ENCODE measurements at places on chromosomes 2 and 18. TPM values are rescaled to one million over a fixed set of nuclear protein-coding genes. Genes with fewer than 3 reads are reported as not detected.

- DNase-seq = no peak
These were observed 224.1 kb downstream of the PAX3 start for GRCh38 chr2:222074674-222075073.

GRCh38 chr2:195560209-195560895, 96.7 kb upstream of the SLC39A10 start:
- DNase-seq = no peak

DNA sequence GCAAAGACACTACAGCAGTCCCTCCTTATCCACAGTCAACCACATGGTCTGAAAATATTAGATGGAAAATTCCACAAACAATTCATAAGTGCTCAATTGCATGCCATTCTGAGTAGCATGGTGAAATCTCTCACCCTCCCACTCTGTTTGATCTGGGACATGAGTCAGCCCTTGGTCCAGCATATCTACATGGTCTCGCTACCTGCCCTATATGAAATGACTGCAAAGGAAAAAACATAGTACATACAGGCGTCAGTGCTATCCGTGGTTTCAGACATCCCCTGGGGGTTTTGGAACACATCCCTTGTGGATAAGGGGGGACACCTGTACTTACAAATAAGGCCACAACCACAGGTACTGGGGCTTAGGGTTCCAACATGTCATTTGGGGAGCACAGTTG, 73.7 kb downstream of the CABLES1 start:
- DNase-seq = no peak

The FAHD2B gene
- polyA plus RNA-seq = 26.4 TPM

GRCh38 chr2:109085912-109086742, 42.9 kb upstream of the SH3RF3 start:
- no peak for DNase-seq

The LTBP1 gene
- polyA plus RNA-seq = 92.8 TPM

The SCYGR4 gene
- not detected for polyA plus RNA-seq

The EMX1 gene
- polyA plus RNA-seq = 43.7 TPM

The FEV gene
- polyA plus RNA-seq = 0.14 TPM

- no peak for DNase-seq
These were observed 1.4 kb upstream of the SOX11 start for GRCh38 chr2:5690718-5691220.

DNA sequence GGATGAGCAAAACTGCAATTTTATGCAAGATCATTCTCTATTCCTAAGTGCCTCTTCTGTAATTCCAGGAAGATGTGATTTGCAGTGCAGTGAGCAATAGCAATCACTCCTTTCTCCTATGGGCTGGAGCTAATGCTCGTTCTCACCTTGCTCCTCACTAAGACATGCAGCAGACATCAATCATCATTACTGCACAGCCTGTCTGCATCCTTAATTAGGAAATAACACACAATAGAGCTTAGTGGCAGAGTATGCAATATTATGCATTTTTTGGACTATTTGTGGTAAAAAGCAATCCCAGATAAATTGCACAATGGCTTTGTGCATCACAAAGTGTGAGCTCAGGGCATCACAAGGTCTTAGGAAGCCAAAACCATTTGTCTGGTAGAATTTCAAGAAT, 32.6 kb upstream of the RAPH1 start:
- no peak for DNase-seq

DNA sequence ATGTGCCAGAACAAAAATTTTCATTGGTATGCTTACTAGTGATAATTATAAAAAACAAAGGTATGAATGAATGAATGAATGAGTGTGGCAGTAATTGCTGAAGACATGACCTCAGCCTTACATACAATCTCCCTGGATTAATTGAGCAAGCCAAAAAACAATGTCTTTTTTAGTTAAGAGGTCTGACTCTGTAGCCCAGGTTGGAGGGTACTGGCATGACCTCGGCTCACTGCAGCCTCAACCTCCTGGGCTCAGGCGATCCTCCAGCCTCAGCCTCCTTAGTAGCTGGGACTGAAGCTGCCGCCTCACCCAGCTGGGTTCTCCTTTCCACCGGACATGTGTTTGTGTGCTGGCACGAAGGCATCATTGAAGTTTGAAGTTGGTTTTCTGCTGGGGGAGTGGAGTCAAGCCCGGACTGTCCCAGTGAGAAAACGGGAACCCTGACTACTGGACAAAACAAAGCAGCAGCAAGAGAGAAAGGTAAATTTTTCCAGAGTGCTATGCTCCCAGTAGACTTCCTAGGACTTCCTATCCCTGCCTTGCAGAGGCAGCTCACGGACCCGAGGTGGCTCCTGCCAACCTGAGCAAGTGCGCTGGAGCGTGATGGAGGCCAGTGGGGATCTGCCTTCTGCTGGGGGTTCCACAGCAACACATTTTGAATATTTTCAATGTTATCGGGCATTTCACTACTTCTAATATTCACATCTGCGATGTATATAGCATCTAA, 6.4 kb upstream of the IMP4 start:
- DNase-seq = no peak

DNA sequence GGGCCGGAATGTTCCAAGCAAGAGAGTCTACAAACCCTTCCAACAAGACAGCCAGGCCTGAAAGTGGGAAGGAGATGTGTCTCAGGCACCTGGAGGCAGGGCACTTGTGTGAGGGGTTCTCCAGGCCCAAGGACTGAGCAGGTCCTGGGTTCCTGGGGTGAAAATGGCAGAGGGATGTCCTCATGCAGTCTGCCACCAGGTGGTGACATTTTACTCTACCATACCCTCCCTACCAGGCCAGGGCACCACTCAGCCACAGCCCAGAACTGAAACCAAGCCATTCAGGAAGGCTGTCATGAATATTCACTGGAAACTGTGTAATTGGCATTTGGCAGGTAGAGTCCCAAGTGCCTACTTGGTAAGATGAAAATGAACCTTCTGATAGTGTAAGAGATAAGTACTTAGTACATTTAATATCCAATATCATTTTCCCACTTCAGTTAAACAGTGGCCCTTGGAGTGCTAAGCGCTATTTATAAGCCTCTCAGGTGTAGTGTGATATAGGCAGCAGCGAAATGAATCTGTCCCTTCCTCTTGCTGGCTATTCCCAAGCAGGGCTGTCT, 185.1 kb downstream of the MYO5B start:
- DNase-seq = peak; percentile 20

GRCh38 chr2:121160366-121160765, 124.6 kb downstream of the TFCP2L1 start:
- no peak for DNase-seq

GRCh38 chr18:6399776-6400175, 14.9 kb downstream of the L3MBTL4 start:
- DNase-seq = no peak

- no peak for DNase-seq
These were observed 147.3 kb downstream of the IRS1 start for GRCh38 chr2:226652369-226652768.

The NAT8 gene
- polyA plus RNA-seq = 32.0 TPM

DNA sequence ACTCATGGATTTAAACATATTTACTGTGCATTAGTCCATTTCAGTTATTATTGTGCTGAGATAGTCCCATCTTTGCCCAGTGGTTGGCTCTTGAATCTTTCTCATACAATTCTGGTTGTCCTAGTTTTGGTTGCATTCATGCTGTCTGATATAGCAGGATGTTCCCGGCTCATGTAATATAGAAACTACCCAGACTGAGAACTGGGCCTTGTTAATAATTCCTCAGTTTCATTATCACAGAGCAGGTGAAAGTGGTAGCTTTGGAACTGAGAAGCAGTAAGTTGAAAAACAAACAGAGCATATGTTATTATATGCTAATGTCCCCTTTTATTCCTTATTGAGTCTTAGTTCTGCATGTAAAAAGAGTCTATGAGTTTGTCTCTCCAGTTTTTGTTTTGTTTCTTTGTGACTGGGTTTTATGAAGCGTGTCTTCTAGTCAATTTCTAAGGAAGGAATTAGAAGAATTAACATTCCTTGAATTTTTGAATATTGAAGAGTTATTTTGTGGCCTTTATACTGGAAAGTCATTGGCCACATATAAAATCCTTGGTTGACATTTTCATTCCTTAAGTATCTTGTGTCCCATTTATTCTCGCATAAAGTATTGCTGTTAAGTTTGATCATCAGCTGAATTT, 43.3 kb downstream of the EIF5B start:
- no peak for DNase-seq

DNA sequence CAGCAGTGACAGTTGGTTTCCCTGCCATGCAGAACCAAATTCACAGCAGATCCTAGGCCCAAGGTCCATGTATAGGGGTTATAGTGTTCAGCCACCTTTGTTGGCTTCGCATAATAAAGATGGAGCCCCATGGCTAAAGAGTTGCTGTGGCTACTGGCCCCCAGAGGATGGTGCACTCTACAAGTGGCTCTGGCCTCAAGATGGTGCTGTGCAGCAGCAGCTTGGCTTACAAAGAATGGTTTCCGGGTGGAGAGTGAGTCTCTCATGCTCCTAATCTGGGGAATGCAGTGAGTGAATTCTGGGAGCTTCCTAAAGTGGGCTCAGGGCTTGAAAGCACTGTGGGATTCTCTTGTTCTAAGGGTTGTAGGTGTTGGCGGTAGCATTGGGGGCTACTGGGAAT, 1199.7 kb downstream of the CNTNAP5 start:
- no peak for DNase-seq

- DNase-seq = no peak
These were observed 153.0 kb downstream of the GBX2 start for GRCh38 chr2:236015171-236015570.

DNA sequence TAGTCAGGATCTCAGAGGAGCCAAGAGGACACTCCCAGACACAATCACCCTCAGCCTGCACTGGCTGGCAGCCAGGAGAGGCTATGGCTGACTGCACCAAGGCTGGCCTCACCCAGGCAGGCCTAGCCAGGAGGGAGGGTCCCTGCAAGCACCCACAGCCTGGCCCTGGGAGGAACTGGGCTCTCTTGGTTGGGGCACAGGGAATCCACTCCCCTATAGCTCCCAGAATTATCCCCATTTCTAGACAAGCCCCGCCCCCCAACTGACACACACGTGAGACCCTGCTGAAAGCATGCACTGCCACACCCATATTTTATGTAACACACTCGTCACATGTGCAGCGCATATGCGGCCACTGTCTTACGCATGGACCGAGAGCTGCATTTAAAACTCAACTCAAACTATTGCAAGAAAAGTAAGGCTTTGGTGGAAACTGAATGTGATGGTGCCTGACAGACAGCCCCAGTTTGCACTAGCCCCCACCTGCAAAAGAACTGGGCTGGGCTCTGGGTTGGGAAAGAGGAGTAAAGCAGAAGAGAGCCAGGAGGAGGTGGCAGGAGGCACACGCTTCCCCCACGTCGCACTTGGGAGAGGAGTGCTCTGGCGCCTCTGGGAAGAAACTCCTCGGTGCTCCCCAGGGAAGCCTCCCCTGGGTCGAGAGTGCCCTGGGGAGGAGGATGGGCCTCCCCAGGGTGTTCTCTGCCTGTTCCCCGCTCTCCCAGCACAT, 28.9 kb upstream of the ARHGEF4 start:
- DNase-seq = no peak

Measured in renal cortex interstitium (tissue), 15 donors.